ENCODE measurements at places on chromosomes 12 and 14.

GRCh38 chr14:24395609-24396582 lies 2.9 kb upstream of the NYNRIN start:
- peak; percentile 62 for DNase-seq

- peak; percentile 38 for DNase-seq
Observed at GRCh38 chr12:57128519-57129247, 400 bp downstream of the LRP1 start.

GRCh38 chr14:69013943-69014782 lies 35.1 kb upstream of the ACTN1 start:
- DNase-seq = peak; percentile 95

GRCh38 chr12:91778091-91778832 lies 367.4 kb downstream of the BTG1 start:
- DNase-seq = peak; percentile 23

DNA sequence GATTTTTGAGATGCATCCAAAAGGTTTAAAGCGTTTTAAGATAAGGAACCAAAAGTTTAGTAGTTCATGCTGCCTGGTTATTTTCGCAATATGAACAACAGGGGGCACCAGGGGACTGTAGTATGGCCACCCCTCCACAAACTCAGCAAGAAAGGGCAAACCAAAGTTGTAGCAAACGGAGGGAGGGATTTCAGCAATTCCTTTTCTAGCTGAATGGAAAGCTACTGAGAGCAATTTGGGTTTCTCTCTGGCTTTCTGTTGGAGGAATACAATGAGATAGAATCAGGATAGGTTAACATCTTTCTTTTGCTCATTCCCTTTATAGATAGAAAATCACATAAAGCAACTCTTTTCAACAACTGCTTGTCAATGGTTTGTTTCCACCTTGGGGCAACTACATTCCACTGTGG lies 62.5 kb downstream of the DRAM1 start:
- DNase-seq = peak; percentile 77

DNA sequence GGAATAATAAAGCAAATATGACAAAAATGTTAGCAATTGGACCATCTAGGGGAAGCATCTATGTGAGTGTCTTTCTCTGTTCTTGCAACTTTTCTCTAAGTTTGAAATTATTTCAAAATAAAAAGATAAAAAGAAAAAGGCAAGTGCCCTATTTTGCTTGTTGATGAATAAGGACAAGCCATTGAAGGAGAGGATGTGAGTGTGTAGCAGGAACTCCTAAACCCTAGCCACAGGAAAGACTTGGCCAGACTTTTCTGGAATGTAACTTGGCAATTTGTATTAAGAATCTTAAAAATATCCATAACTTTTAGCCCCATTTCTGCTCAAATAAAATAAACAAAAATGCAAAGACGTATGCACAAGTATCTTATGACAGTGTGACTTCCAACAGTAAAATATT lies 279.4 kb downstream of the CACNA1C start:
- DNase-seq = no peak

- no peak for DNase-seq
Observed at GRCh38 chr12:67042697-67043131, 226.4 kb upstream of the CAND1 start.

DNA sequence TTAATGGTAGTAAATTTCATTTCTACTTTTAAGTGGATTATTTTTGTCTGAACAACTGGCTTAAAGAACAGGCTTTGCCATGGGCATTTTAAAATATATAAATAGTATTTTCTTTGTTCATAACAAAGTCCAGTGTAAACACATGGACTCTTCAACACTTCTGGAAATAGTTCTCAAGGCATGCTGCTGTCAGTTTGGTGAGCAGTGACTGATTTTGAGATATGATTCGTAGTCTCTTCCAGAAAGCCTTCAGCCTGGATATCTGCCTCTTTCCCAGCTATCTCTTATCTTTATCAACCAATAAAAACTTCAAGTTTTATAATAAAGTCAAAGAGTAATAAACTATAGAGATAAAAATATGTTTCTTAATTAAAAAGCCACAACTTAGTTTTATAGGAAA lies 110.7 kb downstream of the NAV3 start:
- no peak for DNase-seq

- DNase-seq = no peak
Observed at GRCh38 chr14:30874999-30875787, 834 bp downstream of the COCH start.

DNA sequence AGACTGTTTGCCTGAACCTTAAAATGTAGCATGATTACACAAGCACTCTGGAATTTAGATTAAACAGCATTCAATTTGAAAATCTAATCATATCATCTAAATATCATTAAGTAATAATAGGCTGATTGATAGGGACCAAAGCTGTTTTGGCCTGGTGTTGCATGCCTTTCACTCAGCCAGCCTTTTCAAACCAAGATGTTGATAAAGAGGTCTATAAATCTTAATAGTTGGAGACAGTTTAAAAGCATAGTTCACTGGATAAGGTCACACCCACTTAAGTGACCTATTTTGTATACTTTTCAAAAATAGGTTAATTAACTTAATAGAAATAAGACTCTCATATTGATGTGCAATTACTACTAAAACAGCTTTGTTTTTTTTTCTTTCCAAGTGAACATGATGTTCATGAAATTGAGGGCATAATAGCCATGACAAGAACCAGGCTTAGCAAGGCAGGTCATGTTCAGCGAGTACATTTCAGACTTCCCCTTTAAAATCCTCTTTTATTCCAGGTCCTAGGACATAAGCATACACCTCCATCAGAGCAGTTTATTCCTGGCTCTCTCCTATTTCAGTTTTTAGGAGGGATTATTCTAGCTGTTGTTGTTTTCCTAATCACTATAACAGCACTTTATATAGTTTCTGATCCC lies 349.0 kb downstream of the RAD51B start:
- no peak for DNase-seq

GRCh38 chr14:75597149-75597548 lies 18.7 kb downstream of the FLVCR2 start:
- DNase-seq = peak; percentile 88

GRCh38 chr14:104953097-104953496 lies 25.1 kb downstream of the AHNAK2 start:
- DNase-seq = no peak

DNA sequence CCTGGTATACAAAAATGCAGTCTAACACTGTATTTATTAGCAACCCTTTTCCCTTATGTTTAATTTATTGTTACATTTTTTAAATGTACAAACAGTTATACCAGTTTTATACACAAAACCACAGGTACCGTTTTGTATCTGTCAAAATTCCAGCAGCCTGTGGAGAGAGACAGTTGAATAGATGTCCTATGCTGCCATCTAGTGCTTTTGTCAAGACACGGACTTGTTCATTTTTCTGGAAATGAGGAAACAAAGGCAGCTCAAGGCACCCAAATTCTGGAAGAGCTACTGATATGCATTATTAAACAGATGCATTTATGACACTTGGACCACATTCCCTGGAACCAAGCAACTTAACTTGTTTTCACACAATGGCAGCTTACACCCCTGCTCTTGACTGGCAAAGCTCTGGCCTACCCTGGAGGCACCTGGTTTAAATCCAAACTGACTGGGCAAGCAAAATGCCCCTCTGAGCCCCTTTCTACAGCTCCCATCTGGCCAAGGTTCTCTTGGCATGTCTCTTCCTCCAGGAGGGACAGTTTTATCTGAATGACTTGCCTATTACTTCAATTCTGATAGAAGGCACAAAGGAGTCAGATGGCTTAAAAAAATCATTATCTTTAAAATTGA lies 286.9 kb upstream of the PRKD1 start:
- peak; percentile 61 for DNase-seq

- DNase-seq = peak; percentile 75
Observed at GRCh38 chr14:73457041-73457923, 1.1 kb downstream of the NUMB start.

- no peak for DNase-seq
Observed at GRCh38 chr12:109734219-109735000, 20.8 kb downstream of the FAM222A start.

GRCh38 chr12:130633771-130634170 lies 82.3 kb downstream of the RIMBP2 start:
- DNase-seq = no peak

DNA sequence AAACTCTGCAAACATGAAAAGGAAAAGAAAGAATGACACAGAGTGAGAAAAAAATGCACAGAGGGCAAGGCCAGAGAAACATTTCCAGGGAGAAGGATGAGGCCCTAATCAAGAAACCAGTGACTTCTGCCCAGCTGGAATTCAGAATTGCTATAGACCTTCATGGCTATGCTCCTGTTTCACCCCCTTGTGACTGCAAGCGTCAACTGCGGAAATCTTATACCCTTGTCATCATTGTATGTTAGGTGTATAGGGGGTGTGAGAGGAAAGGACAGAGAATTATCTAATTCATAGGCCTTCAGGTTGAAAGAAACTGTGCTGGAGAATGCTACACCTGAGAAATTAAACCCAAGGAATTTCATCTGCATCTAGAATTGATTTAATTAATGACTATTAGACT lies 117.5 kb downstream of the SLC25A21 start:
- no peak for DNase-seq

GRCh38 chr12:129401572-129401971 lies 502.3 kb downstream of the TMEM132D start:
- no peak for DNase-seq

DNA sequence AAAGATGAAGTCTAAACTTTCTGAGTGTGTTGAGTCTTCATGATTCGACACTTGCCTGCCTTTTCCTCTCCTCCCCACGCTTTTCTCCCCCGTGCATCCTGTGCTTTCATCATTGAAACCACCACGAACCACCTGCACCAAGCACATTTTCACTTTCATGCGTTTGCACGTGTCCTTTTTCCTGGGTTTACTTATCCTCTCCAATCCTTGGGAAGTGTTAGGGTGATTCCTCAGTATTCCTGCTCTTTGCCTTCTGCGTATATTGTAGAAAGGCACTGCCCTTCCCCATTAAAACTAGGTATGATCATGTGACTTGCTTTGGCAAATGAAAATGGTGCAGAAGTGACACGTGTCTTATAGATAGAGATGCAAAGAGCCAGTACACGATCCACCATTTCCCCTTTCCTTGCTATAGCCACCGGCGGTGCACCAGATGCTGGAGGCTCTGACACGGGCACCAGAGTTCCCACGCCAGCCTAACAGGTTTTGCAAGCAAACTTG lies 106.6 kb downstream of the BRMS1L start:
- no peak for DNase-seq

- DNase-seq = no peak
Observed at GRCh38 chr14:69263771-69264170, 3.8 kb downstream of the GALNT16 start.

DNA sequence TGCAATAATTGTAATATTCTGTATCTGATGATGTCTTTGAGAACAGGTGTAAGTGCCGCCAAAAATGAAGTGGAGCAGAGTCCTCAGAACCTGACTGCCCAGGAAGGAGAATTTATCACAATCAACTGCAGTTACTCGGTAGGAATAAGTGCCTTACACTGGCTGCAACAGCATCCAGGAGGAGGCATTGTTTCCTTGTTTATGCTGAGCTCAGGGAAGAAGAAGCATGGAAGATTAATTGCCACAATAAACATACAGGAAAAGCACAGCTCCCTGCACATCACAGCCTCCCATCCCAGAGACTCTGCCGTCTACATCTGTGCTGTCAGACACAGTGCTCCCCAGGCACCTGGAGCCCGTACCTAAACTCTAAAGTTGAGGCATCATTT lies 268.7 kb downstream of the DAD1 start:
- no peak for DNase-seq

DNA sequence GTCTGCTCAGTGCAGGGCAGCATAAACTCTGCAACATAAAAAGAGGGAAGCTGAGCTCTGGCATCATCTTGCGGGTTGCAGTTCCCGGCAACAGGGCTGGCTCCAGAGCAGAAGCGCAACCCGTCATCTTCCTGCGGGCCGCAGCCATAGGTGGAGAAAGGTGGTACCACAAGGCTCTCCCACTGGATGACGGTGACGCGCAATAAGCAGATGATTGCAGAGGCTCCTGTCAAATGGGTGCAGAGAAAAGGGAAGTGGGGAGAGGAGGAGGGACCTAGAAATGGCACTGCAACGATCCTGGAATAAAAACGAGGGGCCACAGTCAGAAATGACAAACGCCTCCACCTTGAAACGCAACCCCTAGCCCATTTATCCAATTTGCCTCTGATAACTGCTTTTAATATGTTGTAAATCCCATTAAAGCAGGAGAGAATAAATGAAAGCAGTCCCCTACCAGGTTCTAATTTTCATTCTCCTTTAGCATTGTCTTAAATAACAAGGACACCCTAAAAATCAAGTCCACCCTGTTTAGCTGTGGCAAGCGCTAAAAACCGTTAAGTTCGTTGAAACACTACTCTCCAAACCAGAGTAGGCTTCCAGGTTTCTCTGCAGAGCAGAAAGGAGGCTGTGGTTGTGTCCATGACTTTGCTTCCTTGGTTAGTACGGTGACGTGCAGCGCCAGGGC lies 30.9 kb upstream of the TUBA1C start:
- peak; percentile 95 for DNase-seq

GRCh38 chr12:9052610-9053009 lies 63.1 kb downstream of the A2M start:
- DNase-seq = no peak

- no peak for DNase-seq
Observed at GRCh38 chr14:105139831-105140239, 28.7 kb downstream of the JAG2 start.

GRCh38 chr14:56145965-56146364 lies 27.8 kb downstream of the PELI2 start:
- DNase-seq = peak; percentile 66

- no peak for DNase-seq
Observed at GRCh38 chr14:21874946-21875345, 201.3 kb upstream of the OR4E1 start.

DNA sequence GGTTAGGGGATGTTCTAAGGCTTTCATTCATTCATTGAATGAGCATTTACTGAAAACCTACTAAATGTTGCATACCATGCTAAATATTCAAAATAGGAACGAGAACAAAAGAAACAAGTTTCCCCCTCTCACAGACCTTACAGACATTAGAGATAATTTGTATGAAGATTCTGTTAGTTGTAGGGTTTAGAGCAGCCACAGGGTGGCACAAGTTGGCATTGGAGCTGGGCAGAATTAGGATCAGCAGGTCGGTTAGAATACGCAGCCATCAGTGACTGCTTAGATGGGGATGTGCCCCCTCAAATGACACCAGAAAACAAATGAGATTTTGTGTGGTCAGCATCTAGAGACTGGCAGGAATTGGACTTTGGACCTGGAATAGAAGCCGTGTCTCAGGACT lies 166.3 kb upstream of the DAAM1 start:
- peak; percentile 12 for DNase-seq

- DNase-seq = no peak
Observed at GRCh38 chr12:20527417-20528163, 159.3 kb downstream of the PDE3A start.

GRCh38 chr14:63394841-63395240 lies 76.1 kb upstream of the GPHB5 start:
- DNase-seq = no peak

GRCh38 chr12:13205809-13206559 lies 9.5 kb downstream of the EMP1 start:
- DNase-seq = peak; percentile 92

- DNase-seq = no peak
Observed at GRCh38 chr12:41531147-41531829, 343.2 kb downstream of the PDZRN4 start.

GRCh38 chr12:98819821-98820404 lies 174.8 kb downstream of the APAF1 start:
- no peak for DNase-seq

Data from suppressor macrophage (primary cell).